Neuronal stem cell (in vitro differentiated cells): ENCODE measurements at places on chromosomes 1 and 21.

- H3K27ac ChIP-seq = no peak overlapping the region
- no peaks in the 10 kb centered on the region for H3K4me1 ChIP-seq
- no peaks in the 10 kb centered on the region for H3K27me3 ChIP-seq
- H3K36me3 ChIP-seq = no peaks in the 10 kb centered on the region
- no peak overlapping the region for H3K4me3 ChIP-seq
Measured at GRCh38 chr21:40143822-40144525, 276.7 kb downstream of the PCP4 start.

DNA sequence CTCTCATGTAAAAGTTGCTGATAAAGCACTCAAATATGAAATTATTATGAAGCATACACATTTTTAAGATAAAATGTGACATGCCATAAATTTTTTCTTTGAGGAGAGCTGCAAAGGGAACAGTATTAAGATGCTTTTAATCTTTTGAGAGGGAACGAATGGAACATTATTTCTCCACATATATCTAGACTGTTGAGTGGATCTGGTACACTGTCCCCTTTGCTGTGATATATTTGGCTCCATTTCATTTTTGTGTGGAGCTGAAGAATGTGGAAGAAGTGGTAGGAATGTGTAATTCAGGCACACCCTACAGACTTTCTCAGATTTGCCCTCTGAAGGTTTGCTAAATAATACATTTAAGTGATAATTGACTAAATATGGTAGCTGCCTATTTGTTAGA is 31.7 kb downstream of the PGM1 start:
- H3K4me1 ChIP-seq = peaks cover 8% of the 10 kb centered on the region
- H3K36me3 ChIP-seq = no peaks in the 10 kb centered on the region
- DNase-seq = no peak
- H3K27me3 ChIP-seq = no peaks in the 10 kb centered on the region
- no peak overlapping the region for H3K27ac ChIP-seq

- H3K4me1 ChIP-seq = no peaks in the 10 kb centered on the region
- DNase-seq = no peak
- H3K27me3 ChIP-seq = no peaks in the 10 kb centered on the region
- peaks cover 16% of the 10 kb centered on the region for H3K36me3 ChIP-seq
- no peak overlapping the region for H3K27ac ChIP-seq
Measured at GRCh38 chr1:209831615-209832014, 3.8 kb downstream of the UTP25 start.

DNA sequence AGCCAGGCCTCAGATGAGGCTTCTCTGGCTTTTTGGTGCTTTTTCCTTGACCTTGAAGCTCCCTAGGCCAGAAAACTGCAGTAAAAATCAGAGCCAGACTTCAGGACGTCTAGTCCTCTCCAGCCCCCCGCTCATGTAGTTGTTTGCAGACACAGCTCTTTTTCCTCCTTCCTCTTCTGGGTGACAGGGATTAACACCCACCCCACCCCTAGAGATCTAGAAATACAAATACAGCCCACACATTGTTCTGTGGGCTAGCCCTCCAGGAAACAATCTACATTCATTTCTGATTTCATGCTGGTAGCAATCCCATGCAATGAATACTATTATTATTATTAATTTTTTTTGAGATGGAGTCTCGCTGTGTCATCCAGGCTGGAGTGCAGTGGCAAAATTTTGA is 9.9 kb upstream of the CLSTN1 start:
- H3K4me3 ChIP-seq = no peak overlapping the region
- DNase-seq = no peak
- H3K36me3 ChIP-seq = no peaks in the 10 kb centered on the region
- peaks cover 11% of the 10 kb centered on the region for H3K4me1 ChIP-seq
- no peak overlapping the region for H3K27ac ChIP-seq

DNA sequence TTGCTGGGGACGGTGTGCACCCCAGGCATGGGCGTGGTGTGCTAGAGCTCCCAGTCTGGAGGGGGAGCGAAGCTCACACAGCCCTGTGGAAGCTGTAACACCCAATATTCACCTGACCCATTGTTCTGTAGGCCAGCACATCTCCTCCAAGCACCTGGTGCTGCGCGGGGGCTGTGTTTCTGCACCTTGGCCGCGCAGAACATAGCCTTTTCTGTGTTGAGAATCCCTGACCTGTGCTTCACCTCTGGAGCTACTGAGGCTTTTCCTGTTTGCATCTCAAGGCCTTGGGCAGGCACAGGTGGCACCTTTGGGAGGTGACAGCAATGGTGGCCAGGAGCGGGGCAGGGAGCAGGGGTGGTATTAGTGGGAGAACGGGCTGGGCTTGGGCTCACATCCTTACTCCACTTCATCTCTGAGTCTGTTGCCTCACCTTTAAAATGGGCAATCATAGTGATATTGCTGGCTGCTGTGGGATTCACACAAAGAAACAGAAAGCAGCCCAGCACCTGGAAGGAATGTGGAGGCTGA is 343.9 kb upstream of the AJAP1 start:
- DNase-seq = no peak
- no peak overlapping the region for H3K27ac ChIP-seq

DNA sequence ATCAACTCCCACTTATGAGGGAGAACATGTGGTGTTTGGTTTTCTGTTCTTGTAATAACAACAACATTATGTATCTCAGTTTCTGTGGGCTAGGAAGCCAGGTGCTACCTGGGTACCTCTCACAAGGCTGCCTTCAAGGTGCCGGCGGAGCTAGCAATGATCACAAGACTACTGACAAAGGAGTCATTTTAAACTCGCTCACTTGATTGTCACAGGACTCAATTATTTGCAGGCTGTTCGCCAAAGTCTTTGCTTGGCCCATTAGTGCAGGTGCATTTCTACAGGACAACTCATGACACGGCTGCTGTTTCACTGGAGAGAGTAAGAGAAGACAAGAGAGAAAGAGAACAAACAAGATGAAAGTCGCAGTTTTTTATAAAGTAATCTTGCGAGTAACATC is 1237.4 kb upstream of the TMPRSS15 start:
- H3K4me3 ChIP-seq = no peak overlapping the region
- H3K27me3 ChIP-seq = no peaks in the 10 kb centered on the region
- H3K4me1 ChIP-seq = no peaks in the 10 kb centered on the region

GRCh38 chr1:167997037-167997575 is 60.2 kb upstream of the MPC2 start:
- no peaks in the 10 kb centered on the region for H3K4me1 ChIP-seq
- DNase-seq = no peak
- H3K27me3 ChIP-seq = no peaks in the 10 kb centered on the region
- no peak overlapping the region for H3K4me3 ChIP-seq
- H3K27ac ChIP-seq = no peak overlapping the region

DNA sequence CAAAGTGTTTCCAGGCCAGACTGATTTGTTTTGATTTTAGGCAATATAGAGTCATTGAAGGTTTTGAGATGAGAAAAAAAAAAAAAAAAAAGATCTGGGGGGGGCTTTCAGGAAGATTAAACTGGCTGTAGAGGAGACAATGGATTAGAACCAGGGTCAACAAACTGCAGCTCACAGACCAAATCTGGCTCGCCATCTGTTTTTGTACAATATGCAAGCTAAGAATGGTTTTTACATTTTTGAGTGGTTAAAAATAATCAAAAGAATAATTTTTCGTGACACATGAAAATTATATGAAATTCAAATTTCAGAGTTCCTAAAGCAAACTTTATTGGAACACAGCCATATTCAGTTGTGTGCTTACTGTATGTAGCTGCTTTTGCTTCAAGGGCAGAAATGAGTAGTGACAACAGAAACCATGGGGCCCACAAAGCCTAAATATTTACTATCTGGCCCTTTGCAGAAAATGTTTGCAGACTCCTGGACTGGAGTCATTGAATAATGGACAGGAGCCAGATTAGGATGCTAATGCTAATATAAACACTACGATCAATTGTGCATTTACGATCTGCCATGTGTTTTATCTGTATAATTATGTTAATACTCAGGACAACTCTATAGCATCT is 375.7 kb upstream of the DAB1 start:
- DNase-seq = no peak
- peaks cover 3% of the 10 kb centered on the region for H3K4me1 ChIP-seq
- no peak overlapping the region for H3K4me3 ChIP-seq
- no peaks in the 10 kb centered on the region for H3K36me3 ChIP-seq
- H3K27ac ChIP-seq = no peak overlapping the region
- no peaks in the 10 kb centered on the region for H3K27me3 ChIP-seq

- no peaks in the 10 kb centered on the region for H3K36me3 ChIP-seq
- no peaks in the 10 kb centered on the region for H3K27me3 ChIP-seq
- H3K4me1 ChIP-seq = no peaks in the 10 kb centered on the region
- H3K27ac ChIP-seq = no peak overlapping the region
- H3K4me3 ChIP-seq = no peak overlapping the region
Measured at GRCh38 chr21:17270229-17270628, 242.6 kb upstream of the CXADR start.

DNA sequence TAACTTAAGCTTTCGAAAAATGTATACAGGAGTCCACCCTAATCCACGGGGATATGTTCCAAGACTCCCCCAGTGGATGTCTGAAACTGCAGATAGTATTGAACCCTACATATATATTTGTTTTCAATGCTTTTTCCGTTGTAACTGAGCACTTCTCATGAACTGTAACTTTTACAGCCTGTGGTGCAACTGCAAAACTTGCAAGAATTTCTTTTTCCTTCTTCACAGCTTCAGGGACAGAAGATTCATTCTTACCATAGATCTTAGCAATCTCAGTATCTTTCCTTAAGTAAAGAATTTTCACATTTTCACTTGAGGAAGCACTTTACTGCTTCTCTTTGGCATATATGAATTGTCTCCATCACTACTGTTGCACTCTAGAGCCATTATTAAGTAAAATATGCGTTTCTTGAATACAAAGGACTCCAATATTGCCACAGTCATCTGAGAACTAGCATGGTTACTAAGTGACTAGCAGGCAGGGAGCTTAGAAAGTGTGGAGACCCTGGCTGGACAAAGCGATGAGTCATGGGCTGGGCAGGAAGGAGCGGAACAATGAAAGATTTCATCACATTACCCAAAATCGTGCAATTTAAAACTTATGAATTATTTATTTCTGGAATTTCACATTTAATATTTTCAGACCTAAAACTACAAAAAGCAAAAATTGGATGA is 14.1 kb downstream of the DPYD start:
- no peak overlapping the region for H3K27ac ChIP-seq
- no peak overlapping the region for H3K4me3 ChIP-seq
- no peaks in the 10 kb centered on the region for H3K36me3 ChIP-seq
- H3K4me1 ChIP-seq = no peaks in the 10 kb centered on the region
- no peaks in the 10 kb centered on the region for H3K27me3 ChIP-seq

DNA sequence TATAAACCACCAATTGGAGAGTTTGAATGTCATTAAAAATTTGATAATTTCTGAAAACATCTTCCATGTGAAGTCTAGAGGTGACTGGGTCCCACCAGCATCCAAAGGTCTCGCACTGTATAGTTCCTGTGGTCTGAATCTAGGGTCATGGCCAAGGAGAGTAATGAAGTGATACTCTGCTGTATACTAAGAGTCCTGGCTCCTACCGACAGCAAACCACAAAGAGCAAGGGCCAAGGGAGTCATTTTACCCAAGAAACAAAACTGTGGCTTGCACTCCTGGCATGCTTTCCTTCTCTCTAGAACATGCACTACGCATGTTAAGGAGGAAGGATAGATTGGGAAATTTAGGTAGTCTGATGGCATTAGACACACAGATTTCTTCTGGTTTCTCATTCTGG is 115.6 kb downstream of the BRINP2 start:
- no peaks in the 10 kb centered on the region for H3K4me1 ChIP-seq
- H3K27me3 ChIP-seq = no peaks in the 10 kb centered on the region
- no peaks in the 10 kb centered on the region for H3K36me3 ChIP-seq
- no peak overlapping the region for H3K27ac ChIP-seq
- no peak for DNase-seq

DNA sequence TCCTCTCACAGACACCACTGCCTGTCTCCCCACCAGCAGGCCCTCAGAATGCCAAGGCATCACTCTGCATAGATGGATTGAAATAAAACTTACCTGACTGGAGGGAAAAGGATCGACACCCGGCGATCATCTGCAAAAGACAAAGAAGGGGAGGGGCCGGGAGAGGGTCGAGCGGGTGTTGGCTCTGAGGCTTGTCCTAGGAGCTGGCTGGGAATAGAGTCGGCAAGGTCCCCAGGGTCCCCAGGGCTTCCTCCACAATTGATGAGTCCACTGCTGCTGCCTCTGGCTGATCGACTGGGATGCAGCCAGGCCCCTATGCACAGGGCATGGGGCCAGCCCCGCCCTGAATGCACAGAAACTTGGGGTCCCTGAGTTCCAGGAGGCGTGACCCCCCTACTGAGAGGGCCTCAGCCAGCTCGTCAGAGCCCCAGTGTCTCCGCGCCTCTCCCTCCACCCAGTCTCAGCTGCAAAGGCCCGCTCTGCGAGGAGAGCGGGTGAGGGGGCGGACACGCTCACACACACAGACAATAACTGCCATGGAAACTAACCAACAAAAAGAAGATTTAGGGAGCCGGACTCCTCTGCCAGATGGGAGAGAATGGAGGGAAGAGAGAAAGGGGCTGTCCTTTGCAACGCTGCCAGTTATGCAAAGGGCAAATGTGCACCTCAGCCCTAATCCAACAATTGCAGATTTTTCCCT is at the start of gene KLHDC8A:
TSS of gene KLHDC8A (minus strand) at position 483 of the 700 bp plus-strand sequence. CDS start 13,318 bp downstream, outside the sequence.
- peak; percentile 79 for DNase-seq
- peaks cover 40% of the 10 kb centered on the region for H3K4me1 ChIP-seq
- H3K36me3 ChIP-seq = no peaks in the 10 kb centered on the region
- no peaks in the 10 kb centered on the region for H3K27me3 ChIP-seq
- peak within 1 kb of the TSS; percentile 95 for H3K27ac ChIP-seq

GRCh38 chr1:84174051-84174556 is 30.0 kb downstream of the PRKACB start:
- no peaks in the 10 kb centered on the region for H3K27me3 ChIP-seq
- H3K36me3 ChIP-seq = no peaks in the 10 kb centered on the region
- no peak overlapping the region for H3K27ac ChIP-seq
- DNase-seq = peak; percentile 3
- no peak overlapping the region for H3K4me3 ChIP-seq
- no peaks in the 10 kb centered on the region for H3K4me1 ChIP-seq

DNA sequence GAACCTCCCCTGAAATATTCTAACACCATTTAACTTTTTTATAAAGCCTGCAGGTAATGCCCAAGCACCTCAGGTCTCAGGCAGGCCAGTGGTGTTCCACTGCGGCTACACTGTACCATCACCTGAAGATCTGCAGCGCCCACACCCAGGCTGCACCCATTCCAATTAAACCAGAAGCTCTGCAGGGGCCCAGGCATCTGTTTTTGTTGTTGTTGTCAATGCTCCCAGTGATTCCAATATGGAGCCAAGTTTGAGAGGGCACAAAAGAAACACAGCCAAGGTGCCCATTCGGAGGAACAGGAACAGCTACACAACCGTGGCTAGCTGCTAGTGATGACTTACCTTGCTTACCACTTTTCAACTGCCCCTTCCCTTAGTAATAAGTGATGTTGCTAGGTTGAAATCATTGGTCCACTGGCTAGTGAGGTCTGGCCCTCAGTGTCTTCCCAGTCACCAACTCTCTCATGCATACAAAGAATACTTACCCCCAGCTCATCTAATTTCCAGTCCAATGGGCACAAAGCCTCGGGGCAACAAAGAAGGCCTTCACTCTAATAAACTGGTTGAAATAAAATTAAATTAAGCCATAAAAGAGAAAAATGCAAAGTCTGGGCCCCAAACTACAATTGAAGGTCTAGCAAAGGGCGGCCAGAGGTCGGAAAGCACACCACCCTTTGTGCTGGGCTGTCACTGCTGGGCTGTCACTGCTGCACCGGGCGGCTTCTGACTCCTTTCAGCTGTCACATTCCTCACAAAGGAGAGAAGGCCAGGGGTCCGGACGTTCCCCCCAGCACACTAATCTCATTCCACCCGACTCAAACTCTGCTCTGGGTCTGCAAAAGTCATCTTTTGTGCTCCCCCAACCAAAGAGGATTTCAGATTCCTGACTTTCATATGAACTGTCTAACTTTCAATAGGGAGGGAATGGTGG is 34.9 kb downstream of the SIPA1L2 start:
- peak overlapping the region; percentile 91 for H3K27ac ChIP-seq
- no peak overlapping the region for H3K4me3 ChIP-seq
- peaks cover 36% of the 10 kb centered on the region for H3K4me1 ChIP-seq
- peaks cover 29% of the 10 kb centered on the region for H3K36me3 ChIP-seq
